Substantia nigra (tissue), 51 donors: ENCODE measurements at places on chromosomes 2 and 18.

DNA sequence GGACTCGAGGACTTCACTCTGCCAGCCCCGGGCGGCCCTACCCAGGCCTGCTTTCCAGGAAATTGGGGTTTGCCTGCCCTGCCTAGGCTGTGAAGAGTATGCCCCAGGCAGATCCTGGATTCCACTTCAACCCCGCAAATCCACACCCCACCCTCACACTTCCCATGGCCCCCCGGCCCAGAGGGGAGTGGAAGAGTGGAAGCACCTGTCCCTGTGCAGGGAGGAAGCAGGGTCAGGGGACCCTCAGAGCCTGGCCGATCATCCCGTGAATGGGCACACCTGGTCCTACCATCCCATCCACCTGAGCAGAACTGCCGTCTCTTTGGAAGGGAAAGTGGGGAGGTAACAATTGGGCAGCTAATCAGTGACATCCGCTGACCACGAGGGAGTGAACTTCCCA is 245.2 kb downstream of the EIPR1 start:
- DNase-seq = no peak

DNA sequence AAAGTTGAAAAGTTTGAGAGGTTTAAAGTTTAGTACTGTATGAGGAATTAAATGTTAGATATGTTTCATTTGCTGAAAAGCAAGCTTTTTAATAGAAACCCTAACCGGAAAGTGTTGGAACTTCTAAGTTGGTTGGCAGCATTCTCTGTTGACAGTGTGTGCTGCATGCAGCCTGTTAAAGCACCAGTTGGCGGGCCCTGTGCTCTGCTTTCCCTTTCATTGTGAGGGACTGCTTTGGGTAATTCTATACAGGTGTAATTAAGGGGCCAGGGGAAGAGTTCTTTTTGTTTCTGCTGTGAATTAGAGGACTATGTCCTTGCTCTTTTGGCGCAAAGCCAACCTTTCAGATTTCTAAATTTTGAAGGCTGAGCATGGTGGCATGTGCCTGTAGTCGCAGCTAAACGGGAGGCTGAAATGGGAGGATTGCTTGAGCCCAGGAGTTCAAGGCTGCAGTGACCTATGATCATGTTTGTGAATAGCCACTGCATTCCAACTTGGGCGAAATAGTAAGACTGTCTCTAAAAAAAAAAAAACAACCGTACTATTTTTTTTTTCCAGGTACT is 20.1 kb downstream of the PLEKHB2 start:
- DNase-seq = no peak

DNA sequence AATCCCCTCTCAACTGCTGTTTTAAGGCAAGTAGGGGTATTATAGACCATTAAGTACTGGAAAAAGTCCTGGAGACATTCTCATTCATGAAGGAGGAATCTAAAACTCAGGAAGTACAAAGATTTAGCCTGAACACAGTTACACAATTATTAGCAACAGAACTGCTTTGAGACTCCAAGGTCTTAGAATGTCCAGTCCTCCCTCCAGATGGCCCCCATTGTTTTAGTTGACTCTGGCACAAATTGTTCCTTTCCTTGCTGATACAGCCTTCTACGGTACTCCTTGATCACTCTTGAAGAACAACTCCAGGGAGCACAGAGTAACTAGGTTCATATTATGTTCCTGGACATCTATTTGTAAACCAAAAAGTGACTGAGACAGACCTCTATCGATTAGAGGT is 210.1 kb upstream of the RND3 start:
- no peak for DNase-seq

- DNase-seq = no peak
These were observed 909 bp downstream of the ATP6V1C2 start for GRCh38 chr2:10722252-10722825.

GRCh38 chr18:8450013-8450412 is 159.2 kb upstream of the RAB12 start:
- no peak for DNase-seq

DNA sequence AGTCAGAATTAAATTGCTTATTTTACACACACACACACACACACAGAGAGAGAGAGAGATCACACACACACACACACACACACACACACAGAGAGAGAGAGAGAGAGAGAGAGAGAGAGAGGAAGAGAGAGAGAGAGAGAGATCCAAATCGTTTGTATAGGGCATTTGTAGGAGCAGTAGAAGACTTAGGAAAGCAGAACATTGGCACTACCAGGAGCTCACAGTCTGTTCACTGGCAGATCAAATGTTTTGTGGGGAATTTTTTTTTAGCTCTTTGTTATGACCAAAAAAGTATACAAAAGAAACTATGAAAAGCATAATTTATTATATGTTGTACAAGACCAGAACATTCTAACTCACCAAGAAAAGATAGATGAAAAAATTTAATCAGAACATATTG is 81.8 kb downstream of the MBD5 start:
- no peak for DNase-seq

- no peak for DNase-seq
These were observed 14.8 kb downstream of the SP110 start for GRCh38 chr2:230205034-230205433.

DNA sequence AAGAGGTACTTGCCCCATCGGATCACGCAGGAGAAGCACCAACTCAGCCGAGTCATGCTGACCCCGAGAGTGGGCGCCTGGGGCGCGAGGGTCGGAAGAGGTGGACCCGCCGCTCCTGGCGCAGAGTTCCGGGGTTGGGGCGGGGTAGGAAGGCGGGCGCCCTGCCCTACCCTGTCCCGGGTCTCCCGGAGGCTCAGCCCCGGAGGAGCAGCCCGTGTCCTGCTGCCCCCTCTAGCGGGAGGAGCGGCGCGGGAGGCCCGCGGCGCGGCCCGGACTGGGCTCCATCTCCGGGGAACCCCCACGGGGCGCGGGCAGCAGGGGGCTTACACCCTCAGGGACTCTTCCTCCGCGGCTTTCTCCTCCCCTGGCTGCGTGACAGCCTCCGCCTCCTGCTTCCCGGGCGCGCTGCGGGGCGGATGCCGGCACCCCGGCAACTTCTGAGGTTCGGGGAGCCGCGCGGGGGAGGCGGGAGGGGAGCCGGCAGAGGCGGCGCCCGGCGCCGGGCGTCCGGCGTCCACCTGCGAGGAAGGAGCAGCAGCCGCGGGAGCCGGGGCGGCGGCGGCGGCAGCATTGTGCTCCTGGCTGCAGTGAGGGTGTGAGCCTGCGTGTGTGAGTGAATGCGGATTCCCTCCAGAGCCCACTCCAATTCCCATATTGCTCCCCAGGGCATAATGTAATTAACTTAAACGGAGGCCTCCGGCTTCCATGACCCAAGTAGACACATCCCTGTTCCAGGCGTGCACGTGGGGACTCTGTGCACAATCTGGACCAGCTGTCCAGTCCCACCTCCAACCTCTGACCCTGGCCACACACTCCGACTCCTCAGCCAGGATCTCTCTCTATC is 7.6 kb upstream of the TNS1 start:
- peak; percentile 39 for DNase-seq

- DNase-seq = no peak
These were observed 818.8 kb downstream of the SLC4A3 start for GRCh38 chr2:220446106-220446712.

GRCh38 chr18:50776383-50776782 is 43.4 kb downstream of the MRO start:
- DNase-seq = no peak

GRCh38 chr2:179373816-179374215 is 109.2 kb upstream of the SESTD1 start:
- DNase-seq = no peak

GRCh38 chr2:122328816-122329215 is 573.4 kb downstream of the TSN start:
- DNase-seq = no peak

- no peak for DNase-seq
These were observed 25.0 kb downstream of the CREG2 start for GRCh38 chr2:101362316-101362715.

DNA sequence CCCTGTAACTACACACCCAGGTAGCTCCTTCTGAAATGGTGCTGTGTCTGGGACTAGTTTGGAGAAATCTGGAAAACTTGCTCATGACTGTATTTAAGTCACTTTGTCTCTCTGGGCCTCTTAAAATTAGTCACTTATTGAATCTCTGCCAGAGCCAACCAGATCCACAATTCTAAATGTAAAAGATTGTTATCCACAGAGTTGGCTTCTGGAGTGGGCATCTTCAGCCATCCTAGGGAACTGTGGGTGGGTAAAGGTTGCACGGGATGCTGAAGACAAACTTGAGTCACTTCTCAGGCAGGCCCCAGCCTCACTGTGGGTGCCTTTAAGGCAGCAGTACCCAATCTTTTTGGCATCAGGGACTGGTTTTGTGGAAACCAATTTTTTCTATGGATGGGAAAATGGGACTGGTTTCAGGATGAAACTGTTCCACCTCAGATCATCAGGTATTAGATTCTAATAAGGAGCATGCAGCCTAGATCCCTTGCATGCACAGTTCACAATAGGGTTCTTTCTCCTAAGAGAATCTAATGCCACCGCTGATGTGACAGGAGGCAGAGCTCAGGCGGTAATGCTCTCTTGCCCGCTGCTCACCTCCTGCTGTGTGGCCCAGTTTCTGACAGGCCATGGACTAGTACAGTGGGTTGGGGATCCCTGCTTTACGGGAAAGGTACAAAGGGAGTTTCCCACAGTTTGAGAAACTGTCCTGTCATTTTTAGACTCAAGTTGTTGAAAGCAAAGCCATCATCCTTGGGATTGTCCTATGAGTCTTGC is 98.3 kb upstream of the SPRED2 start:
- no peak for DNase-seq
